Mammary microvascular endothelial cell (primary cell): ENCODE measurements at places on chromosomes 6 and 20. TPM values are rescaled to one million over a fixed set of nuclear protein-coding genes. Genes with fewer than 3 reads are reported as not detected.

The GRM1 gene
- not detected in 2 replicates for total RNA-seq

The CNR1 gene
- 0.05 TPM in 1 of 2 replicates, not detected in the other for total RNA-seq

The CDC25B gene
- 59.7 and 65.4 TPM in 2 replicates for total RNA-seq

The CYP24A1 gene
- not detected in 2 replicates for total RNA-seq

The SULF2 gene
- 254 and 267 TPM in 2 replicates for total RNA-seq

The GJA1 gene
- total RNA-seq = 149 and 151 TPM in 2 replicates

The IL17A gene
- not detected in 2 replicates for total RNA-seq

The BNIP5 gene
- not detected in 2 replicates for total RNA-seq

The WFDC10B gene
- not detected in 2 replicates for total RNA-seq
